Psoas muscle (tissue), 8 donors: ENCODE measurements at places on chromosomes 4 and X. TPM values are rescaled to one million over a fixed set of nuclear protein-coding genes. Genes with fewer than 3 reads are reported as not detected.

SMARCA1 gene
- 9.3 TPM for polyA plus RNA-seq

ARMCX5 gene
- 2.9 TPM for polyA plus RNA-seq

UGT2B17 gene
- polyA plus RNA-seq: not detected

ADAMTS3 gene
- 0.10 TPM for polyA plus RNA-seq

HPGDS gene
- polyA plus RNA-seq: 0.06 TPM

ARAP2 gene
- 0.21 TPM for polyA plus RNA-seq

DCAF4L1 gene
- 1.1 TPM for polyA plus RNA-seq

ZAR1 gene
- not detected for polyA plus RNA-seq

PNMA3 gene
- polyA plus RNA-seq: 0.04 TPM

ZNF595 gene
- polyA plus RNA-seq: 2.1 TPM

TCEAL7 gene
- 1.4 TPM for polyA plus RNA-seq

CYTL1 gene
- polyA plus RNA-seq: 0.05 TPM

ADRA2C gene
- polyA plus RNA-seq: 2.0 TPM

NEK1 gene
- 3.0 TPM for polyA plus RNA-seq

TEX13D gene
- not detected for polyA plus RNA-seq

SPATA4 gene
- 1.2 TPM for polyA plus RNA-seq

CT45A1 gene
- polyA plus RNA-seq: not detected

F8A3 gene
- 1.8 TPM for polyA plus RNA-seq

MSN gene
- polyA plus RNA-seq: 36.1 TPM

RASL11B gene
- 0.40 TPM for polyA plus RNA-seq

SYTL4 gene
- polyA plus RNA-seq: 1.6 TPM

ZNF732 gene
- 0.03 TPM for polyA plus RNA-seq

ACOT9 gene
- polyA plus RNA-seq: 22.0 TPM

PTCHD1 gene
- 0.05 TPM for polyA plus RNA-seq

ASB12 gene
- 49.4 TPM for polyA plus RNA-seq
